ENCODE measurements at places on chromosomes 13 and 19.

GRCh38 chr19:34104096-34104495 is 68.2 kb upstream of the LSM14A start:
- DNase-seq = no peak

- peak; percentile 30 for DNase-seq
Measured at GRCh38 chr19:41882568-41883462, at the start of gene ARHGEF1. Gene ARHGEF1 (plus strand): TSS chr19:41883184. CDS start chr19:41888083, 4,899 bp downstream.

DNA sequence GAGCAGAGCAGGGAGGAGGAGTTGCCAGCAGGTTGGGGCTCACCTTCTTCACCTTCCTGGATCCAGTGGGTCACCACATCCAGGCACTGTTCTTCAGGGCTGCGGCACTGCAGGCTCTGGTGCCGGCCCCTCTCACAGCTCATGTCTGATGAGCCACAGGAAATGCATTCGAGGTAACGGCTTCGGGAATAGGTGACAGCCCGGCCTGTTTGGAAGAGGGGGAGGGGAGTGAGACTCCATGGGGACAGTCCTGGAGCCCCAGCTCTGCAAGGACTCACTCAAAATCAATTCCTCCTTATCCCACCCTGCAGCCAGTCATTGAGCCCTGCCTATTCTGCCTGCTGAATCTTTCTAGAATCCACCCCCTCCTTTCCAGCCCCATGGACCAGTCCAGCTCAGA is 13.5 kb downstream of the PLAUR start:
- DNase-seq = no peak

GRCh38 chr13:112143046-112143752 is 76.2 kb downstream of the SOX1 start:
- DNase-seq = no peak

DNA sequence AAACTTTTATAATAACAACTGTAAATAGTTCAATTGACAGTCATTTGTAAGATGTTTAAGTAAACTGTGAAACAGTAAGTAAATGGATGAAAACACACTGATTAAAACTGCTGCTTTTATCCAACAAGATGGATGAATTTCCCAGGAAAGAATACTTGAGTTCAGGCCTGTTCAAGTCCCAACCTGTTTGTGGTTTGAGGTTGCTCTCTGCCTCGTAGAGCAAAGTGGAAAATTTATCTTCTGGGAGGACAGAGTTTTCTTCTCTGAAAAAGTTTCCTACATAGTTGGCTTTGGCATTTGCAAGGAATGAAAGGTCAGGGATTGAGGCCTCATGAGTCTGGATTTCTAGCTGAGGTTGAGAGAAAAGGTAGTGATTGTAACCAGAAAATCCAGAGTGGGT is 15.2 kb upstream of the ZNF543 start:
- no peak for DNase-seq

GRCh38 chr13:39641645-39642044 is 13.8 kb upstream of the COG6 start:
- no peak for DNase-seq

DNA sequence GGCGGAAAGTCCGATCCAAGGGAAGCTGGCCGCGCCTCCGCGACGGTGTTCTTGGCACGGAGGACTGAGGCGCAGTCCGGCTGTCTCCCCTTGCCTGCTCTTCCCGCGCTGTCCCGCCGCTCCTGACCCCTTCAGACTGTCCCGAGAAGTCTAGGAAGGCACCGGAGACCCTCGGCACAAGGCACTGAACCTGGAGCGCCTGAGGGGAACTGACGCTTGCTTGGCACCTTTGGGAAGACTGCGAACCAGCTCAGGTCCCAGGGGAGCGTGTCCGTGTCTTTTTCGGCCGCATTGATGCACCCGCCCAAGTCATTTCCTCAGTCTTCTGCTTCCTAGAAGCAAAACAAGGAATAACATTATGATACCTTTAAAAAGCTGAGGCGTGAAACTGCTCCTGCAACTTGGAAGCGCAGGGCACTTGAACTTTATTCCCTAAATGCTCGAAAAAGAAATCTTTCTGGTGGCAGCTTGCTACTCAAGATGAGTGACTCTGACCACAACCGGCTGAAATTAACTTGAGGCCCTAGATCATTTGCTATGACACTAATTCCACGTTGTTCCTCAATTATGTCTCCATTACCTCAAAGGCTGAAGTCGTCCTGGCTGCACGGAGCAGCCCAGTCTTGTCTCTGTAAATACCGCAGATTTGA is 735 bp upstream of the FLT1 start:
- DNase-seq = no peak

DNA sequence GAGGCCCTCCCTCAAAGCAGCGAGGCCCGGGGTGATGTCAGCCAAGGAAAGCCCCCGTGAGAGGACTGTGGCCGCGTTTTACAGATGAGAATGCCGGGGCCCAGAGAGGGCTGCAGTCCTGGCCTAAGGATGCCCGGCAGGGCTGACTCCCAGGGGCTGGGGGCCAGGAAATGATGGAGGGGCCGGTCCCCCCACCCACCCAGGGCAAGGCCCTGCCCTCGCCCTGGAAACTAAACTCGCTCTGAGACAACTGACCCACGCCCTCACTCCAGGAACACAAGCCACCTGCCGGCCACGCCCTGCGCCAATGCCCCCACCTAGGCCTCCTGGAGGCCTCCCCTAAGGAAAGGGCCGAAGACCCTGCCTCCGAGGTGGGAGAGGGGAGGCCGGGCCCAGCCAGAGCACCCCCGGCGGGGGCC is 7.2 kb downstream of the ZBTB7A start:
- DNase-seq = no peak

DNA sequence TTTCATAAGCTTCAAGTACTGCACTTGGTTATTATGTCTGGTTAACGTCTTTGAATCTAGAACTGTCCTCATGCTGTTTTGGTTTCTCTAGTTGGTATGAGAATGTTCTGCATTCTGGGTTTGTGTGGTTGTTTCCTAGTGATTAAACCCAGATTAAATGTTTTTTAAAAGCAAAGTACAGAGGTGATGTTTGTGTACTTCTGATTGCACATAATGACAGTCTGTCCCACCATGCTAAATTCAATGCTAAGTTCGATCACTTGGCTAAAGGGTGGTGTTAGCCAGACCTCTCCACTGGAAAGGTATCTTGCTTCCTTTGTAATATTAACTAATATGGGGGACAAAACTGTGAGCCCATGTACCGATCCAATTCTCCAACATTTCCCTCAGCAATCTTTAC is 14.6 kb downstream of the N4BP2L1 start:
- DNase-seq = no peak

GRCh38 chr19:45556835-45557234 is 27.8 kb downstream of the OPA3 start:
- no peak for DNase-seq

DNA sequence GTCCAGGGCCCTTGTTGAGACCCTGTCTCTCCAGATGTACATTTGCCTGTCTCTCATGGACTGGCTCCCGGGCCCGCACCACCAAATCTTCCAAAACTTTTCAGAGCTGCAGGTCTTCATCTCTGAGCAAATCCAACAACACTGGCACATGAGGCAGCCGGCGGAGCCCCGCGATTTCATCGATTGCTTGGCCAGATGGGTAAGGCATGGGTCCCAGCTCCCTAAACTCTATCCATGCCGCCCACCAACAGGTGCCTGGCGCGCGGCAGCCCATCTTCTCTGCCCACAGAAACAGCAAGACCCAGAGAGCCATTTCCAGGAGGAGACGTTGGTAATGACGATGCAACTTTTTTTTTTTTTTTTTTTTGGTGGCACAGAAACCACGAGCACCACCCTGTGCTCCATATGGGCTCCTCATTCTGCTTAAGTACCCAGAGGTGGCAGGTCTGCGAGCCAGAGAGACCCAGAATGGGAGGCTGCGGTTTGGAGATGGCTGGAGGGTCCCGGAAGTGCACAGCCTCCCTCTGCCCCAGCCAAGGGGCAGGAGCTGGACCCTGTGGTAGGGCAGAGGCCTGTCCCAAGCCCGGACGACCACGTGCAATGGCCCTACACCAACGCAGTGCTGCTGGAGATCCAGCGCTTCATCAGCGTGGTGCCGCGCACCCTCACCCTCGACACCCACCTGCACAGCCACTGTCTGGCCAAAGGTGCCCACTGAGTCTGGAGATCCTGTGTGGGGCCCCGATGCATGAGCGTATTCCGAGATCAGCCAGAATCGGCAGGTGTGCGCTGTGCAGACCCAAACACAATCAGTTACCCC is 22.6 kb downstream of the CYP2F1 start:
- DNase-seq = no peak

DNA sequence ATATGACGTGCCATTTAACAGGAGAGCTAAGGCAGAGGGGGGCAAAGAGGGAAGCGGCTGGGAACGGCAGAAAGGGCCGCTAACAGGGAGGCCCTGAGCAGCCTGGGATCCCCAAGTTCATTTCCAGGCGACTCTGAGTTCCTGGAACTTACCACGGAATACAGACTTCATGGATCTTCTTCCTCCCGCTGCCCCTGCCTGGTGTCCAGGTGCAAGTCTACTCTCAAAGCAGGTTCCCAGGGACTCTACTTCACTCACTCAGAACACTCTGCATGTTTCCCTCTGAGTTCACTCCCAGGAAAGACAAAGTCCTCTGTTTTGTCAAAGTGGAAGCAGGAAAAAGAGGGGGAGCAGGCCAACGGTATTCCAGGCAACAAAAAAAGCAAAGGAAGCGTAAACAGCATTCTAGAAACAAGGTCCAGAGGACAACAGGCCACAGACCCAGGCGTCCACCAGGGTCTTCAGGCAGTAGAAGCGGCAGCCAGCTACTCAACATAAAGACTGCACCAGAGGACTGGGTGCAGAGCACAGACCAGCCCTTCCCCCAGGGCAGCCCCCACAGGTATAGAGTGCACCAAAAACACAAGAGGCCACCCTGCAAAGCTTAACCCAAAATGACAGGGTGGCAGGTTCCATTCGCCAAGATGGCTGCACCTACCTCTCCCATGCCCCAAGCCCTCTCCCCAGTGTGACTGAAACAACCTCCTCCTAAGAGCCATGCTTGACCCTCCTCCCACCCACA is 3.0 kb downstream of the MIER2 start:
- DNase-seq = no peak

DNA sequence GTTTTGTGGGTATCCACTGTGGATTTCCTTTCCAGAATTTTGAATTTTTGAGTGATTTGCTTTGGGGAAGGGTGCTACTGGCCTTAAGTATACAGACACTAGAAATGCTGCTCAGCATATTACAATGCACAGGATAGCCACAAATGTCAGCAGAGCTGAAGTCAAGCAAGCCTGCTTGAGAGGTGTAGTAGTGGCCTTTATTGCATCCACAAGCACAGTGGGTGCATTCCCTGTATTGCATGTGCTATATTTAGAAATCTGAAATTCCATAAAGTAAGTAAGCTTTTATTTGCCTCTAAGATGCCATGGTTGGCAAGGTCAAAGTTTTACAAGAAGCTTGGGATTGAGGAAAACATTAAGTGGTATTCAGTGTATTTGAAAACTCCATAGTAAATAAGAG is 79.5 kb upstream of the ZNF91 start:
- DNase-seq = no peak

GRCh38 chr19:23075031-23075733 is 41.6 kb upstream of the ZNF730 start:
- no peak for DNase-seq

DNA sequence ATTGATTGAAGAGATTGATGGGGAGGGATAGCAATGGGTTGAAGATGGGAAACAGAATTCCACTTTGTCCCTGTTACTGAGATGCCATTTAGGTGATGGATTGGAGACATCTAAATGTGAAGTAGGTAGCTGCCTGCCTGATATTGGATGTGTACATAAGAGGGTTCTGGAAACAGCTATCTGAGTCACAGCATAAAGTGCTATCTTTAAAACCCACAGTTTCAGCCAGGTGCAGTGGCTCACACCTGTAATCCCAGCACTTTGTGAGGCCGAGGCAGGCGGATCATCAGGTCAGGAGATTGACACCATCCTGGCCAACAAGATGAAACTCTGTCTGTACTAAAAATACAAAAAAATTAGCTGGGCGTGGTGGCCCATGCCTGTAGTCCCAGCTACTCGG is 72.6 kb downstream of the DNAJC3 start:
- no peak for DNase-seq

GRCh38 chr19:33398361-33399060 is 25.0 kb downstream of the CEBPG start:
- DNase-seq = no peak

DNA sequence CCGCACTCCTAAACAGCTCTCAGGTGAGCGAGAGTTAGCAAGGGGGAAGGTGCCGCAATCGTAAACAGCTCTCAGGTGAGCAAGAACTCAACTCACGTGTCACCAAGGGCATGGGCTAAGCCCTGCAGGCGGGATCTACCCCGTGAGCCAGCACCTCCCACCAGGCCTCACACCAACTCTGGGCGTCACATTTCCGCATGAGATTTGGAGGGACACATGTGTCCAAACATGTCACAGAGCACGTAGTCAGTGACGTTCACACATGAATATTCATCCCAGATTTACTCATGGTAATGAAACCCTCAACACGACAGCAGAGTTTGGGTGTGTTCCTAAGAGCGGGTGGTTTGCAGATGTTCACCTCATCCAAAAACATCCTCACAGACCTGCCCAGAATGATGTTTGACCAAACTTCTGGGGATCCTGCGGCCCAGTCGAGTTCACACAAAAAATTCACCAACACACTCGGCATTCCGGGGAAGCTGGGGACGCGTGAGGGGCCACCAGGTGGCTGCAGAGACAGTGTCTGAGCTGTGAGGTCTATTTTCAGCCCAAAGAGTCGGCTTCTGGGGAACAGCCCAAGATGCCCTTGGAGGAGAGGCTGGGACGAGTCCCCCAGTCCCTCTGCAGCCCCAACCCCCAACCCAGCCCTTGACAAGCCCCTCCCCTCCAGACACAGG is 19.6 kb downstream of the C2CD4C start:
- no peak for DNase-seq

Data from stimulated activated CD8-positive, alpha-beta memory T cell treated with anti-CD3 and anti-CD28 coated beads, Interleukin-7, amount 100 ng/mL, for 1 hour (primary cell).